Left forelimb (tissue), 1 donor: ENCODE measurements at places on chromosomes 3 and 15.

DNA sequence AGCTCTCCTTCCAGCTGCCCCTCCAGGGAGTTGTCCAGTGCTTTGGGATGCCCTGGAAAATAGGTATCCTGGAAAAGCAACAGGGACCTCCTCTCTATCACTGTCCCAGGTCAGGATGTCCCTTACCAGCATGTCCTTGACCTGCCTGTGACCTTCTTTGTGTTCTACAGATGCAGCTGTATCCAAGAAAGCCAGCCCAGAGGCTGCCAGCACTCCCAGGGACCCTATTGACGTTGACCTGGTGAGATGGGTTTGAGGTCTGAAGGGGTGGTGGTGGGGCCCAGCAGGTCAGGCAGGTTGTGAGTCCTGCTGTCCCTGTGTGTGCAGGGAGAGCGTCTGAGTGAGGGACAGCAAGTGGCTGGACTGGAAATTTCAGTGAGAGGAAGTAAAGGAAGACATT is 30.2 kb downstream of the PML start:
- DNase-seq = no peak

DNA sequence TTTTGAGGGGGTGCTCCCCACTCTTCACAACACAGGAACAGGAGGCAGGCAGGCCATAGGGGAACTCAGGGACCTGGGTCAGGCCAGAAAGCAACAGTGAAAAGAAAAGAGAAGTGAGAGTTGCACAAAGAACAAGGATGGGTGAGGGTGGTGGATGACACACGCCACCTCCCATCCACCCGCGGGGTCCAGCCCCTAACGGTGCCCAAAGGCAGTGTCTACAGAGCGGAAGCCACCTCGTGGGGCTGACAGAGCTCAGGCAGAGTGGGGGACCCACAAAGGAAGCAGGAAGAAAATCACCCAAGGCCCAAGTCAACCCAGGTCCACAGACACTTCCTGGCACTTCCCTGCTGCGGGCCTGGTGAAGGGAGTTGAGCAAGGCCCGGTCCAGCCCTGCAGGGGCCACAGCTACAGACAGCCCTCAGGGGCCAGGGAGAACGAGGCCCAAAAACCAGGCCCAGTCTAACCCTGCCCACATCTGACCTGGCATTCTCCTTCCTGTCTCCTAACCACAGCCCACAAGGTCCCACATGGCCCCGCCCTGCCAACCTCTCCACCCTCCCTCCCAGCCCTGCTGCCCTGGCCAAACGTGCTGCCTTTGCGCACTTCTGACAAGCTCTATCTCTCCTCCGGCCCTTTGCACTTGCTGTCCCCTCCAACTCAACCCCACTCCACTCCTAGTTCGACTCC is 5.9 kb downstream of the NUP210 start:
- DNase-seq = no peak

GRCh38 chr15:74835312-74835823 is 7.6 kb downstream of the ULK3 start:
- no peak for DNase-seq

GRCh38 chr15:87631775-87632174 is 624.8 kb downstream of the NTRK3 start:
- DNase-seq = no peak

DNA sequence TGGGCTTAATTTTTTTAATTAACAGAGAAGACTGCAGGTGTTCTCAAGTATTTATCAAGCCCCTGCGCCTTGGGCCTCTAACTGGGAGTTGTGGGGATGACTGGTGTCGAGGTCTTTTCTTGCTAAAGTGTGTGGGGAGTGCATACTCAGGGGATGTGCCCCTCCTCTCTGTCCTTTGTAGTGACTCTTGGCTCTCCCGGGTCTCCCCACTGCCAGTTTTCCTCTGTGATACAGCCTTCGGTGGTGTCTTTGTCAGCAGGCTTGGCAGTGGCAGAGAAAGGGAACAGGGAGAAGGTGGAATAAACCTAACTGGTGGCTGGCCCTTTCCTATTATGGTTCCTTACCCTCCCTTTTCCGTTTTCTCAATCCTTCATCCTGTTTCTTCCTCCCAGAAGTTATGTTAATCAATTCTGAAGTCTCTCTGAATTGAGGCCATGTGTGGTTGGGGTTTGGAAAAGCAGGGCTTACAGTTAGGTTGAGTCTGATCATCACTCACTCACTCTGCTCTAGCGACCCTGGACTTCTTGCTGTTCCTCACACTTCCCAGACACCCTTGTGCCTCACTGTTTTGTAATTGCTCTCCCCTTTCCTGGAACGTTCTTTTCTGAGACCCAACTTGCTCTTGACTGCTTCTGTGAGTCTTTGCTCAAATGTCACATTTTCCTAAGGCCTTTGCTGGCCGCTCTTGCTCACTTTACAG is 158.1 kb downstream of the PTPRG start:
- DNase-seq = no peak

DNA sequence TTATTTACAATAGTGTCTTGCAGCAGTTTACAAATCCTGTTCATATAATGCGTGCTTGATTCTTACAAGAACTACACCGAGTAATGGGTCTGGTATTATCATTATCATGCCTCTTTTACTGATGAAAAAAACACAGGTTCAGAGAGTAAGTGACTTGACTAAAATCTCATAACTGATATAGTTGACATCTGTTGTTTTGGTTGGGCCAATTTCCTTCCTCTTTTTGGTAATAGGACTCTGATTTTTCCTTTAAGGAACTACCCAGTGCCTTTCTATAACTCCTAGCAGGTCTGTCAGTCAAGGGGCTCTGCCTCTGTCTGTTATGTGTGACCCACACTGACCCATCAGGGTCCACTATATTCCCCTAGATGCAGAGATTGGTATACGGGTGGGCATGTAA is 14.6 kb upstream of the BLOC1S6 start:
- no peak for DNase-seq

DNA sequence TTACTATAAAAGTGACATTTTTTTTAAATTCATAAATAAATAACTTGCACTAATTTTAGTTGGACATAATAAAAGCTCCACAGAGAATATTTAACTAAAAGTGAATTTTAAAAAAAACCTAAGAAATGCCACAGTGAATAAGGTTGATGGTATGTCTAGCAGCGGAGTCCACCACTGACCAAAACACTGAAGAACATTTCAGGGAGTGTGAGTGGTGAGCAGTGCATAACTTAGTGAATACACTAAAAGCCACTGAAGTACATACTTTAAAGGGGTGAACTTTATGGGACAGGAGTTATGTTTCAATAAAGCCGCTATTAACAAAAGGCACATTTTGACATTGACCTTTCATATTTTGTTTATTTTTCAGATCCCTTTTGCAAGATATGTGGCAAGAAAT is 32.3 kb downstream of the SRP14 start:
- no peak for DNase-seq

- no peak for DNase-seq
These were observed 7.5 kb upstream of the FAM107A start for GRCh38 chr3:58584690-58585004.

- no peak for DNase-seq
These were observed 268.4 kb upstream of the ROPN1 start for GRCh38 chr3:124260206-124260915.

DNA sequence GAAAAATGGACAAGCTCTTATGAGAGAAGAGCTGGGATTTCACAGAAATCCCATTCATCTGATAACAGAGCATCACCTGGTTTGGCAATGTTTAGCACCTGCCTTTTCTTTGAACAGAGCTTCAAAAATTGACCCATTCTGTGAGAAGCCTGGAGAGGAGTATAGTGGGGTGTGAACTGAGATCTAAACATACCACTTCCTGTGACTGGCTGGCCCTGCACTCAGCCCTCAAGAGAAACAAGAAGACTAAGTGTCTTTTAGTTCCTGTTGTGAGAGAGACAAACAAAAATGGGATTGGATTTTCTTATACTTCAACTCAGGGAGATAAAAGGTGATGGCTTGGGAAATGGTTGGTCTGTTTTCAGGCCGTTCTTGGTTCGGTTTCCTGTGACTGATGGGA is 1060.2 kb downstream of the ROBO1 start:
- DNase-seq = no peak

GRCh38 chr3:37375184-37376127 is 201.1 kb upstream of the LRRFIP2 start:
- DNase-seq = no peak

GRCh38 chr15:31005660-31006059 is 14.2 kb upstream of the MTMR10 start:
- DNase-seq = no peak

GRCh38 chr15:64438653-64439447 is 21.5 kb upstream of the ZNF609 start:
- DNase-seq = no peak
